NCI-H510A (cell line): ENCODE measurements at places on chromosomes 12 and 14.

DNA sequence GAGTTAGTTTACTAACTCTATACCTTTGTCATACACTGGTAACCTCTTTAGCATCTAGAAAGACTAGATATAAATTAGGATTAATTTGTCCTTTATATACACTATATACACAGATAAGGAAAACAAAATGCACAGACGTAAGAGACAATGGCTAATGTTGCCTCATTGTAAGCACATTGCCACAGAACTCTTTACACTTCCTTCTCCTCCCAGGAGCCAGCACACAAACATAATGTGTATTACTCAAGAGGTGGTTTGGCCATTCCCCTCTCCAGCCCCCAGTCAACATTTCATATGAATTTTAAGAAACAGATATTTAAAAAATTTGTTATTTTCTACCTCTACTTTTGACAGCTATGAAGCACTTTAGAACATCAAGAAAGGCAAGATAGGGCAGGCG, 131.4 kb upstream of the OR4E1 start:
- no peak for DNase-seq

GRCh38 chr12:66629138-66629870, 49.6 kb downstream of the GRIP1 start:
- no peak for DNase-seq

- no peak for DNase-seq
Observed at GRCh38 chr14:41313196-41313595, 293.5 kb upstream of the LRFN5 start.

DNA sequence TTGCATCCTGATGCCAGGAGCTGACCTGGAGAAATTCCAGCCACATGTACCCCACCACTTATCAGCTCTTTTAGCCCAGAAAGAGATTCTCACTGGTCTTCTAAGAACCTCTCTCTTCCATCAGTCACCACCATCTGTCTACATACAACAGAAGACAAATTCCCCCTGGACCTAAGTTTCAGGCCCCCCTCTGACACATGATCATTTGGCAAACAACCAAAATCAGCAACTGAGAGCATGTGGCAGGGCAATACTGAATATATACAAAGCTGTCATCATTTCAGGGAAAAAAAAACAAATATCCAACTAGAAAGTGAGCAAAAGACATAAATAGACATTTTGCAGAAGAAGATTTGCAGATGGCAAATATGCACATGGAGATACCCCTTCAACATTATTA, 180.2 kb downstream of the FOXN3 start:
- no peak for DNase-seq

DNA sequence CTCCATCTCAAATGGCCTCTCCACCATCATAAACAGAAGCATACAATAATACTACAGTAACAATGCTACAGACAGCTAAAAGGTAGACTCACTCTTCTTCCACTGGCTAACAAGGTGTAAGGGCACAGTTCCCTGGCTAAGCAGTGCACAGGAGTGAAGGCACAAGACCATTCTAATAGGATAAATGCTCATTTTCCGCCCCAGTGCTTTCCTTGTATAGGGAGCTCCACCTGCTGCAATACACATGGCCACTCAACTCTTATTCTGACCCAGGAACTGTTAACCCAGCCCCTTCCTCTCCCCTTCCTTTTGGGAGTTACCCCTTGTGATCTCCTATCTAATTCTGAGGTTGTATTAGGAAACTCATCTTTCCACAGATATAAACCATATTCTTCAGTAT, 124.6 kb downstream of the KCNK10 start:
- DNase-seq = no peak
